ENCODE measurements at places on chromosomes 11 and 22. TPM values are rescaled to one million over a fixed set of nuclear protein-coding genes. Genes with fewer than 3 reads are reported as not detected.

The OR52H1 gene
- total RNA-seq: not detected

The SLC29A2 gene
- total RNA-seq: 16.0 TPM

The SLC25A17 gene
- 15.7 TPM for total RNA-seq

The TSKU gene
- 3.0 TPM for total RNA-seq

The OR5M11 gene
- total RNA-seq: not detected

The ZBTB16 gene
- 4.8 TPM for total RNA-seq

The MMP13 gene
- total RNA-seq: not detected

The PHLDB1 gene
- total RNA-seq: 0.26 TPM

The SAA4 gene
- not detected for total RNA-seq

The RTN4RL2 gene
- total RNA-seq: 0.30 TPM

The NPTXR gene
- 1.6 TPM for total RNA-seq

The GNB1L gene
- 7.1 TPM for total RNA-seq

The NCR3LG1 gene
- 0.66 TPM for total RNA-seq

The ACTN3 gene
- 0.05 TPM for total RNA-seq

The UBQLN3 gene
- not detected for total RNA-seq

The ABCG4 gene
- not detected for total RNA-seq

The TRPC6 gene
- not detected for total RNA-seq

The MUC2 gene
- total RNA-seq: not detected

The FZD4 gene
- total RNA-seq: not detected

The SLC37A2 gene
- 0.82 TPM for total RNA-seq
